ENCODE measurements at places on chromosomes 12 and 14.

DNA sequence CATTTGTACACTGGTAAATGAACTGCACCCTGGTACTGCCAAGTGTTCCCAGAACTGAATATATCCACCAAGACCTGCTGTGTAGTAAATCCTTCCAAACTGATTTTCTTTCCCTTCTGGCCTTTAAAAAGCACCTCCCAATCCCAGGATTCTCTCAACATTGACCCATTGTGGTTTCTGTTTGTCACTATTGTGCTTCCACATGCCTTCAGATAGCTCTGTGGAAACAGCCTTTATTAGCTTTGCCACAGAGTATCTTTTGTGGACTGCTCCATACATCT is 949 bp upstream of the KIF21A start:
- no peak for DNase-seq

DNA sequence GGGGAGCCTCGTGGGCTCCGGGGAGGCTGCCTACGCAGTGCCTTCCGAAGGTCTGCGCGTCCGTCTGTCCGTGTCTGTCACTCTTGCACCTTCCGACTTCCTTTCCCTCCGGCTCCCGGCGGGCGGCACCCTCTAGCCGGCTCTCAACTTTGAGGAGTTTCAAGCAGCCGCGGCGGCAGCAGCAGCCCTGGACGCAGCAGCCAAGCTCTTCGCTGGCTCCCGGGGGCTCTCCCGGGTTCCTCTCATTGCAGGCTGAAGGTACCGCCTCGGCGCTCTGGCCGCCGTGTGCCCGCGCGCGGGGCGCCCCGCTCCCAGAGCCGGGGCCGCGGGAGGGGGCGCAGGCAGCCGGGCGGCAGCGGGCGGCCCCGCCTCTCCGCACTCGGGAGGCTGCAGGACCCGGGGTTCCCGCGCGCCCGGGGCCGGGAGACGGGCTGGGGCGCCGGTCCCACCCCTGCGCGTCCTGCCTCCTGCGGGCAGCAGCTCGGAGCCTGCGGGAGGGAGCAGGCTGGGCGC is at the start of the genes AMIGO2 and PCED1B:
TSS of gene AMIGO2 (minus strand) at position 492 of the 513 bp plus-strand sequence. CDS start 957 bp downstream, outside the sequence.
TSS of gene PCED1B (plus strand) at position 154 of the 513 bp plus-strand sequence. CDS start 155,443 bp downstream, outside the sequence.
- DNase-seq = peak; percentile 77

GRCh38 chr14:53533384-53533970 is 380.4 kb upstream of the DDHD1 start:
- DNase-seq = no peak

GRCh38 chr12:64571411-64571810 is 38.9 kb upstream of the RASSF3 start:
- DNase-seq = no peak

DNA sequence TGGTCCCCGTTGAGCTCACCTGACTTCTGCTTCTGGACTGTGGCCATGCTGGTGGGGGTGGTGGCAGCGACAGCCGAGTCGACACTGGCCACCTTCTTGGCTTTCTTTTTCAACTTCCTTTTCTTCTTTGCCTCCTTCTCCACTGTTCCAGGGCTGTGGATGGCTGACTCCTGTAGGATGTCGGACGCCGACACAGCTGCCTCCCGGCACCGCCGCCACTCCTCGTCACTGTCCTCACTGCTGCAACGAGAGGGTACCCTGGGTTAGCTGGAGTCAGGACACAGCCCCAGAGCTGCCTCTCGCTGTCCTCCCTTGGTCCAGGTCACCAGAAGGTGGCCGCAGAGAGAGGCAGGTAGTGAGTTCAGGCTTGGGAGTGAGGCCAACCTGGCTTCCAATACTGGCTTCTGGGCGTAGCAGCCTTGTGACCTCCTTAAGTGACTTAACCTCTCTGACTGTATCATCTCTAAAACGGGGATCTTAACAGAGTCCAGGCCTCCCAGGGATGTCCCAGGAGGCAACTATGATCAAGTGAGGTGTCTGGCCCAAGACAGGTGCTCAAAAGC is 12.0 kb downstream of the C12orf43 start:
- no peak for DNase-seq
